Purkinje cell (primary cell): ENCODE measurements at places on chromosomes 12 and 14. TPM values are rescaled to one million over a fixed set of nuclear protein-coding genes. Genes with fewer than 3 reads are reported as not detected.

The SLC6A15 gene
- polyA plus RNA-seq: 72.8 and 75.1 TPM in 2 replicates

The RGS6 gene
- 9.7 and 10.0 TPM in 2 replicates for polyA plus RNA-seq

The CHGA gene
- polyA plus RNA-seq: 16.3 TPM in 1 of 2 replicates, not detected in the other

The KMT2D gene
- polyA plus RNA-seq: 1.0 and 2.7 TPM in 2 replicates

The NEUROD4 gene
- not detected in 2 replicates for polyA plus RNA-seq

The RIMBP2 gene
- polyA plus RNA-seq: 6.8 and 7.0 TPM in 2 replicates

The WDR89 gene
- 8.9 and 12.6 TPM in 2 replicates for polyA plus RNA-seq
